Colonic mucosa (tissue), 4 donors: ENCODE measurements at places on chromosomes 5 and 9. TPM values are rescaled to one million over a fixed set of nuclear protein-coding genes. Genes with fewer than 3 reads are reported as not detected.

DNA sequence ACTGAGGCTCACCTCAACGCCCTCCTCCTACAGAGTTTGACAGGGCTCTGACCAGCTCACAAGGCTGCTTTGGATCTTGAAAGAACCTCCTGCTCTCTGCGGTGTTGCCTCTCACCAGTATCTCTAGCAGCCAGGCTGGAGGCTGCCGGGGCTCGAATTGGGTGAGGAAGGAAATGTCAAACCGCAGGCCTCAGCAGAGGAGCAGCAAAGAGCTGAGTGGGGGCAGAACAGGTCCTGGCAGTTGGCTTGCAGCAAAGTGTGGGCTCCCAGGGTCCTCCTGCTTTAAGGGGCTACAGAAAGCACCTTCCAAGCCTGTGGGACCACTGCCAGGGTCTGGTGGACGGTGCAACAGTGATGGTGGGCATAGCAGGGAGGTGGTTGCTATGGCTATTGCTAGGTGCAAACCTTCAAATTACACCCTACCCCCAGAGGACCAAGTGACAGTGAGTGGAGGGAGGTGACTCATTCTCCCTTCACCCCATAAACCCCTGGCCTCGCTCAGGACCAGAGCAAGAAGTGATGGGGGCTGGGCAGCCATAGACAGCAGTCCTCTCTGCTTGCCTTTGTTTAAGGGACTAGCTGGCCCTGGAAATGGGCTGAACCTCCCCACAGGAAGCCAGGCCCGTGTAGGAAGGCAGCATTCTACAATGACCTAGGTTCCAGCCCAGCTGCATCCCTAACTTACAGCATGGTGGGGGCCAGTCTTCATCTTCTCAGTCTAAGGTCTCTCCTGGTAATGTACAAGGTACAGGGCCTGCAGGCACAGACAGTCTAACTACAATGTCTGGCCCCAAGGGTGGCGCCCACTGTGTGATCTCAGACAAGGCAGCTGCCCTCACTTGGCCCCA lies 18.7 kb downstream of the LCP2 start:
- H3K27me3 ChIP-seq = no peaks in the 10 kb centered on the region
- H3K27ac ChIP-seq = peak overlapping the region; percentile 4
- H3K4me3 ChIP-seq = no peak overlapping the region
- H3K36me3 ChIP-seq = no peaks in the 10 kb centered on the region
- DNase-seq = peak; percentile 58
- H3K4me1 ChIP-seq = peaks cover 3% of the 10 kb centered on the region

GRCh38 chr5:56669534-56670483 lies 145.5 kb upstream of the MAP3K1 start:
- H3K27me3 ChIP-seq = no peaks in the 10 kb centered on the region
- no peaks in the 10 kb centered on the region for H3K4me1 ChIP-seq
- no peaks in the 10 kb centered on the region for H3K36me3 ChIP-seq

- no peak overlapping the region for H3K27ac ChIP-seq
- H3K27me3 ChIP-seq = no peaks in the 10 kb centered on the region
- H3K4me3 ChIP-seq = no peak overlapping the region
- no peaks in the 10 kb centered on the region for H3K4me1 ChIP-seq
- no peaks in the 10 kb centered on the region for H3K36me3 ChIP-seq
Measured at GRCh38 chr9:97366476-97366875, 45.4 kb upstream of the TDRD7 start.

- H3K36me3 ChIP-seq = no peaks in the 10 kb centered on the region
- H3K27me3 ChIP-seq = no peaks in the 10 kb centered on the region
- no peaks in the 10 kb centered on the region for H3K4me1 ChIP-seq
- no peak overlapping the region for H3K4me3 ChIP-seq
- DNase-seq = no peak
Measured at GRCh38 chr5:125120012-125120411, 373.6 kb upstream of the ZNF608 start.

GRCh38 chr9:120161776-120162175 lies 418.2 kb downstream of the CDK5RAP2 start:
- H3K36me3 ChIP-seq = no peaks in the 10 kb centered on the region
- no peak for DNase-seq
- H3K27me3 ChIP-seq = no peaks in the 10 kb centered on the region
- H3K27ac ChIP-seq = no peak overlapping the region
- no peaks in the 10 kb centered on the region for H3K4me1 ChIP-seq
- H3K4me3 ChIP-seq = no peak overlapping the region

Gene BARHL1
- not detected for total RNA-seq

DNA sequence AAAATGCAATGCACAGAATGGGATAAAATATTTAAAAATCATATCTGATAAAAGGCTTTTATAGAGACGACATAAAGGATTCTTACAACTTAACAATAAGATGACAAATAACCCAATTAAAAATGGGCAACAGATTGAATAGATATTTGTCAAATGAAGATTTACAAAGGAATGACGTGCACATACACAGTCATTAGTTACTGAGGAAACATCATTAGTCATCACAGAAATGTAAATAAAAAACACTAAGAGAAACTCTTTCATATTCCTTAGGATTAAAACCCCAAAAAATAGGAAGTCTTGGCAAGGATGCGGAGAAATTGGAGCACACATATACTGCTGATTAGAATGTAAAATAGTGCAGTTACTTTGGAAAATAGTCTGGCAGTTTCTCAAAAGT lies 1886.0 kb upstream of the CDH6 start:
- DNase-seq = no peak
- no peaks in the 10 kb centered on the region for H3K36me3 ChIP-seq
- H3K4me1 ChIP-seq = no peaks in the 10 kb centered on the region
- no peak overlapping the region for H3K27ac ChIP-seq
